ENCODE measurements at places on chromosomes 11 and 22.

GRCh38 chr11:66045177-66045639, 3.8 kb downstream of the GAL3ST3 start:
- DNase-seq, result peak; percentile 73

- peak; percentile 8 for DNase-seq
Measured at GRCh38 chr11:34356913-34357700, 703 bp downstream of the ABTB2 start.

DNA sequence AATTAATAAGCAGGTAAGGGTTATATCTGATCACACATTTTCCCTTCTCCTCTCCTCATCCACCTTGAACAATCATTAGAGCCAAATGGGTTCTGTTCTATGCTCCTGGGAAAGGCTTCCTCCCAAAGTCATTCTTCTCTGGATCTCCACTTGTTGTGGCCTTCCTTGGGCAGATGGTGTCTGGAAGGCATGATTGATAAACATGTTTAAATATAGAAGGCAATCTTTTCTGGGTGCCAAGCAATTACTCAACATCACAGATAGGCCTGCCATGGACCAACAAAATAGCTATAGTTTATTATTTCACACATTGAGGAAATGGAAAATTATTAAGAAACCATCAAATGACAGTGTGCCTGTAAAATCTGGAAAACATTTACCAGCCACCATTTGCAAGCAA, 73.5 kb downstream of the KCNA4 start:
- no peak for DNase-seq

DNA sequence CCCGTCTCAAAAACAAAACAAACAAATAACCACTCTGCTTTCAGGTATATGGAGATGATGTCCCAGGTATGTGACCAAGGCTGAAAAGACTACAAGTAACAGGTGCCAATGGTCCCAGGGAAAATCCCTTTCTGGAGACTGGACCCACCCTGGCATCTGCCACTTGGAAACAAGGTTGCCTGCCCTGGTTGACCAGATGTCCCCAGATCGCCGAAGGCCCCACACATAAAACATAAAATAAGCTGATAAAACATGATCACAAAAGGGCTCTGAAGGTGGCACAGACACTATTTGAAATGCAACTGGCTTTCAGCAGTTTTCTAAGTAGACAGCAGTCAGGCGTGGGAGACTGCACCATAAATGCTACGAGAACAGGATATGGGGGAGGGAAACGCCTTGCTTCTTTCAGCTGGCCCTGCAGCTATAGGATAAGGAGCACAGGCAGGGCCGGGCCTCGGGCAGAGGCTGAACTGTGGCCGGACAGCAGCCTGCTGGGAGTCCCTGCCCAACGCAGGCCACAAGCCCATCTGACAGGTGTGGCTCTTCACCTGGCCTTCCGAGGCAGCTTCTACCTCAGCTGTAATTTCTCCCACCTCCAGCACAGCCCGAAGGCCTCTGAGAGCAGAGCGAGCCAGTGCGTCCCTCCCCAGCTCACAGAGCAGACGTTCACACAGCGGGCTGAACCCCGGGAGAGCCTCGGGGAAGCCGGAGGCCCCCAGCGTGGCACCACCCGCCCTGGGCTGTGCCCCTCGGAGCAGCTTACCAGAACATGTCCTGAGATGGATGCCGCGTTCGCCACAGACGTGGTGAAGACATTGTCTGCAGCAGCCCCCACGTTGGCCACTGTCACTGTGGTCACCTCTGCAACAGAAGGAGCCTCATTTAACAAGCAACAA, 4.0 kb downstream of the DEAF1 start:
- DNase-seq, result no peak

DNA sequence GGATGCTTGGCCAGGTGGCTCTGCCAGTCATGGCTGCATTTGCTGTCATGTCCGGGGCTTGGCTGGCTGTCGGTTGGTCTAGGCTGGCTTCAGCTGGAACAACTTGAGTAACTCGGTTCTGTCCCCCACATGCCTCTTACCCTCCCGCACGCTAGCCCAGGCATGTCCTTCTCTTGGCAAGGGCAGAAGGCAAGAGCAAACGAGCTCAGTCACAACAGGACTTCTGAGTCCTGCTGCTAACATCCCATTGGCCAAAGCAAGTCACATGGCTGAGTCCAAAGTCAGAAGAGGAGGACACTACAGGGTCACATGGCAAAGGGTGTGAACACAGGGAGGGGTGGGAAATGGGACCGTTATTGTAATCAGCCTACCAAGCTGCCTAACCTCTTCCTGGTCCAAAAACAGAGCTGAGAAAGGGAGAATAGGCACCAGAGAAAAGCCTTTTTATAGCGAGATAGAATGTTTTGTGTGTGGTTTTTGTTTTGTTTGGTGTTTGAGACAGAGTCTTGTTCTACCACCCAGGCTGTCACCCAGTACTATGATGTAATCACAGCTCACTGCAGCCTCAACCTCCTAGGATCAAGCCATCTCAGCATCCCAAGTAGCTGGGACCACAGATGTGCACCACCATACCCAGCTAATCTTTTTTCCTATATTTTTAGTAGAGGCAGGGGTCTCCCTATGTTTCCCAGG, 81.9 kb downstream of the MN1 start:
- no peak for DNase-seq
